Stimulated activated CD8-positive, alpha-beta memory T cell treated with anti-CD3 and anti-CD28 coated beads, Interleukin-4, amount 100 ng/mL, for 1 hour (primary cell): ENCODE measurements at places on chromosomes 1 and 21.

GRCh38 chr1:145942871-145943270 is 14.9 kb downstream of the LIX1L start:
- DNase-seq = no peak

GRCh38 chr1:171901245-171901644 is 59.9 kb downstream of the DNM3 start:
- no peak for DNase-seq

GRCh38 chr21:36756527-36756926 is 57.6 kb downstream of the SIM2 start:
- DNase-seq = no peak

- DNase-seq = no peak
These were observed 23.7 kb downstream of the ABCG1 start for GRCh38 chr21:42242611-42243010.

- no peak for DNase-seq
These were observed 25.9 kb downstream of the STPG1 start for GRCh38 chr1:24387636-24388175.

GRCh38 chr21:14686466-14687267 is 140.6 kb upstream of the SAMSN1 start:
- DNase-seq = no peak

DNA sequence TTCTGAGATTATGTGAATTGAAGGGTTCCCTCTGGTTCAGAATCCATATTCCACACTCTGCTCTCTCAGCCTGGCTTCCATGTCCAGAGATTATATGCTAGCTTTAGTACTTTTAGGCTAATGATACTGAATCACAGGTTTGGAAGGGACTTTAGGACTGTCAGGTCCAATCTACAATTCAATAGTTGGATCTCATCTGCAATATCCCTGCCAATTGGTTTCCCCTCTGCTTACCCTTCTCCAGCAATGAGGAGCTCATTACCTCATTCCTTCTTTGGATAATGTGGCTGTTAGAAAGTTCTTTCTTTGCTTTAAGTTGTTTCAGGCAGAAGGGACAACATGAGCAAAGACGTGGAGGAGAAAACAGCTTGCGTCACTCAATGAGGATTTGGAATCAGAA is 245.3 kb downstream of the PLPP3 start:
- DNase-seq = no peak

DNA sequence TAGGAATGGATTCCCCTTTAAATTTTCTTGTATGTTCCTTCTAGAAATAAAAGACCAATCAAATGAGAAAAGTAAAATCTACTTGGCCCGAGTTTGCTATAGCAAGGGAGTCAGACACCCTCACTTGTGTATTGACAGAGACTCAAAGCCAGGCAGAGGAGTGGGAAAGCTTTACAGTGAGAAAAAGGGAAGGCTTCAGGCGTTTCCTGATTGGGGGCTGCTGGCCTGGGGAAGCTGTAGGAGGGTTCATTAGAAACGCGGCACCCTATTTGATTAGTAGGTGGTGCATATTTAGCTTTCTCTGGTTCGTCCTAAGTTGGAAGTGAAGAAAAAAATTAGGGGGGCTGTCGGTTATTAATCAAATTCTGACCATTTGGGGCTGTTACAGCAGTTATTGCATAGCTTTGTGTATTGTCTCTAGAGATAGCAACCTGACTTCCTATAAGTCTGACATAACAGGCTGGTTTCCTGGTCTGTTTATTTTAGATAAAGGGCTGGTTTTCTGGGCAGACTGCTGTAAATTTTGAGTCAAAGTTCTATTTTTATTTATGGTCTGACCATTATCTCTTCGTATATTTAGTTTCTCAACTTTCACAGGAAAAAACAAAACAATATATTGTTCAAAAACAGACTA is 10.0 kb downstream of the SLC25A24 start:
- no peak for DNase-seq

GRCh38 chr21:41584603-41585176 is 76.7 kb upstream of the TMPRSS2 start:
- no peak for DNase-seq

- no peak for DNase-seq
These were observed 6.2 kb upstream of the HIVEP3 start for GRCh38 chr1:41924911-41925310.

DNA sequence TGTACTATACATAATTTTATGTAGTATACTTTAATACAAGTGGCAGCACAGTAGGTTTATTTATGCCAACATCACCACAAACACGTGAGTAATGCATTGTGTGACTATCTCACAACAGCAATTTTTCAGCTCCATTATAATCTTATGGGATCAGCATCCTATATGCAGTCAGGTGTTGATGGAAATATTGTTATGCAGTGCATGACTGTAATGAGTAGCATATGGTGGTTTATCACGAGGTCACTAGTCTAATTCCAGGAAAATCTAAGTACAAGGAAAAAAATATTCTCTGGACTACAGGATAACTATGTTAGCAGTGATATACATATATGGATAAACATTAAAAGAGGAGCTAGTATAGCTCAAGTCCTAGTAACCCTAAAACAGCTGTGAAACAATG is 69.0 kb downstream of the ATP1B1 start:
- no peak for DNase-seq
